ENCODE measurements at places on chromosomes 2 and 18.

- DNase-seq = no peak
Measured at GRCh38 chr2:220962556-220962955, 609.5 kb downstream of the EPHA4 start.

- no peak for DNase-seq
Measured at GRCh38 chr2:147449323-147449991, 395.4 kb upstream of the ACVR2A start.

- no peak for DNase-seq
Measured at GRCh38 chr2:226885769-226886435, 50.0 kb downstream of the RHBDD1 start.

- DNase-seq = no peak
Measured at GRCh38 chr2:101273056-101273455, 20.4 kb downstream of the CNOT11 start.

DNA sequence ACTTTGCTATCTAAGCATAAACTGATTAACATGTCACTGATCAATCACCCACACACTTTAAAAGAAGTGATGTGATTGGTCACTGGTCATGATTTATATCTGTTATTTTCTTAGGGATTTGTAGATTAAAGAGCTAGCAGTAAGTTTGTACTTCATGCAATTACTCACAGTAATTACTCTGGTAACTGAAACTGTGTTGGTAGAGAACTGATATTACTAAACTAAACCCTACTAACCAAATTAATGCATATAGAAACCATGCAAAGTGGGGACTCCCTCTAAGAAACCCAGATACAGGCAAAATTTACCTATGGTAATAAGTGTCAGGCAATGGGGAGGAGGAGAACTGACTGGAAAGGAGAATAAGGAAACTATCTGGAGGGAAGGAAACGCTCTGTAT is 44.8 kb upstream of the C2orf15 start:
- no peak for DNase-seq

GRCh38 chr2:134932864-134933526 is 14.4 kb downstream of the CCNT2 start:
- DNase-seq = no peak

DNA sequence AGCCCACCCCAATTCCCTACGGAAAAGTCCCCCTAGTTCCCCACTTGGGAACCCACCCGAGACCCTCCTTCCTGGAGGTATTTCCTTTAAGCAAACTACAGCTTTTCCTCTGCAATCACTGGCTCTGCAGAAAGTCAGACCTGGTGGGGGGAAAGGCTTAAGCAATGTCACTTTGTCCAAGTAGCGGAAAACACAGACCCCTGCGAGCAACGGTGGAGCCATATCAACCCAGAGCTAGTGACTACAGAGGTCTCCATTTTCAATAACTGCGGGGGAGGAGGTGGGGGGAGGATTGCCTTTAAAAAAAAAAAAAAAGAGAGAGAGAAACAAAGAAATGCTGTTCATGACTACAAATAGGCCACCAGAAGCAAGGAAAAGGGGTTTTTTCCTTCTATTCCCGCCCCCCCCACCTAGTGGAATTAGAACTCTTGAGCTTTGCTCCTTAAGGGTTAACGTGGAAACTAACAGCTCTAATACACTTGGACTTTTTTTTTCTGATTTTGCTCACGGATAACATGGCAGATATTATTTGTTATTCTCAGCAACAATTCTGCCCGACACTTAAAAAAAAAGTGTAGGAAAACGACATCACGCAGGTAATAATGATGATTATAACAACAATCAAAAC is 1.1 kb upstream of the FRZB start:
- DNase-seq = no peak

DNA sequence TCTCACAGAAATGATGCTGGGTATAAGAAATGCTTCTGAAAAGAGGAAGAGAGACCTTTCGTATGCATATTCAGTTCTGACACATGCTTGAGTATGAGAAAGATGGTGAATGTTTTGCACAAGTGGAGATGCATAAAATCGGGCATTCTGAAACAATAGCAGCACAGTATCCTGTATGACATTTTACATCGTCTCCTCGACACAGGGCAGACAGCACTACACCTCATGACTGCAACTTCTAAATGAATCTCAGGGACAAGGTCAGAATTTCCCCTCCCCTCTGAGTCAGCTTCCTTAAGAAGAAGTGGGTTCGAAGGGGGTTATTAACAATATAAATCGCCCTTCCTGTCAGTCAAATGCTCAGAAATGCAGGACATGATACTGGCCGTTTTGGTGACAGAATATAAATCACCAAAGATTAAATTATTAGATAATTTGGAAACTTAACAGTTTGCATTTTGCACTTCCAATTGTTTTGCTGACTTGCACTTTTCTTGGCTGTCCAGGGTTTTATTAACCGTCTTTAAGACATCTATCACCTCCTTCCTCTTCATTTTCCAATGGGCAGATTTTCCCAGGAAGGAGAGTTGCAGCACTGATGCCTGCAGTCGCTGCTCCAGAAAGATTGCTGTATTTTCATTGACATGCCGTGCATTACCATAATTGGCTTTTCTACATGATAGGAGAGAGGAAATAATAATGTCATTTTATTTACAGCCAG is 57.2 kb downstream of the TSHZ1 start:
- no peak for DNase-seq

- DNase-seq = no peak
Measured at GRCh38 chr18:58231930-58232329, 187.9 kb downstream of the NEDD4L start.

DNA sequence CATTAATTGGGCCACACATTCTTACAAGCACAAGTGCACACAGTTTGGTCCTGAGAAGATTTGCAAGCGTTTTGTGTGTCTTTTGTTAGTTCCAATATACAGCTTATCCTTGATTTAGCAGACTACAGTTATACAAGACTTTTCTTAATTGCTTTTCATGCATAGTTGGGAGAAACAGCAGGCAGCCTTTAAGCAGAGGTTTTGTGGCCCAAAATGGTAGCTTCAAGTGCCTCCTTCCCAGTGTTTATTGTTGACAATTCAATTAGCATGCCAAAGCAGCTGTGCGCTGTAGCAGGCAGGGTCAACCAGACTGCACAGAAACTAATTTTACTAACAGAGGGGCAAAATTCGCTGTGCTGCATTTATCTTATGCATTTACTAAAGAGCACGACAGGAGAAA is 47.5 kb downstream of the FRZB start:
- no peak for DNase-seq

DNA sequence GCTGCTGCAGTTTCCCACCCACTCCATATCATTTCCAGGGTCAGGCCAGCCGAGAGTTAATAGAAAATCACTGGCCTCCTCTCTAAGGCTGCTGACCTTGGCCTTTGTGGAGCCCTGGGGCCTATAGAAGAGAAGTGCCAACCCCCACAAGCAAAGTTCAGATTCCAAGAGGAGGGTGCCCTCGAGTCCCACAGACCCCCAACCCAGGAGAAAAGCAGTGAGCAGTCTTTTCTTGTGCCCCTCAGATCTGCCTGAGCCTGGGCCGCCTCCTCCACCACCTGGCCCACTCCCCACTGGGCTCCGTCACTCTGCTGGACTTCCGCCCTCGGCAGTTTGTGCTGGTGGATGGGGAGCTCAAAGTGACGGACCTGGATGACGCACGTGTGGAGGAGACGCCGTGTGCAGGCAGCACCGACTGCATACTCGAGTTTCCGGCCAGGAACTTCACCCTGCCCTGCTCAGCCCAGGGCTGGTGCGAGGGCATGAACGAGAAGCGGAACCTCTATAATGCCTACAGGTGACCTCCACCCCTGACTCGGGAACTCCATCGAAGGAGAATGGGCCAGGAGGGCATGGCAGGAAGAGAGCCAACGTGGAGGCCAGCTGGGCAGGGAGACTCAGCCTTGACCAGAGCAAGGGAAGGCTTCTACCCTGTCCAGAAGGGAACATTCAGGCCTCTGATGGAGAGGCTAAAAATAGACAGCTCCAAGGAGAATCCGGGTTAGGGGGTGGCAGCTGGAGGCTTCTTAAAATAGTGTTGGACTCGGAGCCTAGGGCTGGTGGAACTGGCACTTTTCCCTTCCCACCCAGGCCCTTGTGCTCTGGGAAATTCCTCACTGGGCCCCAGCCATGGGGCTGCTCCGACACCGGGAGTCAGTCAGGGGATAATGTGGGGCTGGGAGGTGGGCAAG is 6.2 kb downstream of the PKDCC start:
- no peak for DNase-seq
